Right hindlimb (tissue), 1 donor: ENCODE measurements at places on chromosomes 16 and 17.

- no peak for DNase-seq
Observed at GRCh38 chr16:80210787-80211186, 330.0 kb upstream of the DYNLRB2 start.

GRCh38 chr17:20103454-20104446 is 94.6 kb downstream of the SPECC1 start:
- peak; percentile 60 for DNase-seq

DNA sequence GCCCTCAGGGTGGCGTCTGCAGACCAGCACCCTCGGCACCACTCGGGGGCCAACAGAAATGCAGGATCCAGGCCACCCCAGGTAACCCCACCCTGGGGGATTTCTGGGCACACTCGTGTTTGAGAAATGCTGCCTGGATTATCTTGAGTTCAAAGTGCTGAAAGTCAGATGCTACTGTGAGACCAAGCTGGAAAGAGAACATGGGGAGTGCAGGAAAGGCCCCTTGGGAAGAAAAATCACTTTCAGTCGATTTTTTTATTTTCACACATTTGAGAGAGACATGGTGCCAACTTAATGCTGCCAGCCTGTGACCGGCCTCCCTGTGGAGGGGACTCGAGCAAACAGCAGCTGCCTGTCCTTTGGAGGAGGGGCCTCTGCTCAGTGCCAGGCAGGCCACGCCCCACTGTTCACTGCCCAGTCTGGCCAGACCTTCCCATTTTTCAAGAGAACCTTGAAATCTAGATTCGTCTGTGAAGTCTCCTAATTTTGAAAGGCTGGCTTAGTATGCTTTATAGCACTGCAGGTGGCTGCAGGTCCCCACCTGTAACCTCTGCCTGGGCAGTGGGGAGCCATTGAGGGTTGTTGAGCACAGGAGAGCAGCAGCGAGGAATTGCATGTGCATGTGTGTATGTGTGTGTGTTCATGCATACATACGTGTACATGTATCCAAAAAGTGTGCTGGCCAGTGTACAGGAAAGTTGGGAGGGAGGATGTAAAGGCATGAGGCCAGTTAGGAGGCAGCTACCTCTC is 70.7 kb upstream of the PLCG2 start:
- peak; percentile 57 for DNase-seq

GRCh38 chr16:54447576-54448440 is 161.2 kb upstream of the IRX3 start:
- no peak for DNase-seq

DNA sequence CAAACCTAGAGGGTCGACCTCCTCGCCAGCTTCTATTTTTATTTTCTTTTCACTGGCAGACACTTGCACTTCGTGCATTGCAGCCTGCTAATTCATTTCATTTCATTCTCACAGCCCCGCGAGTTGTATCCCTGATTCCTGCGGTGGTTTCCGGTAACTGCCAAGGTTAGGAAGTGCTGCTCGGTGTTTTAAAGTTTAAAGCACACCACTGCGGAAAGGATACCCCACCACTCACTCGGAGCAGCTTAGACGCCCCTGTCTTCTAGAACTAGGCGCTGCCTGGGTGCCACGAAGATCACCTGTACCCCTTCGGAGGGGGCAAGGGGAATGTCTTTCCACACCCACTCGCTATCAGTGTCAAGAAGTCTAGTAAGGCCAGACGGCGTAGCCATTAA is 509 bp downstream of the CNEP1R1 start:
- no peak for DNase-seq

DNA sequence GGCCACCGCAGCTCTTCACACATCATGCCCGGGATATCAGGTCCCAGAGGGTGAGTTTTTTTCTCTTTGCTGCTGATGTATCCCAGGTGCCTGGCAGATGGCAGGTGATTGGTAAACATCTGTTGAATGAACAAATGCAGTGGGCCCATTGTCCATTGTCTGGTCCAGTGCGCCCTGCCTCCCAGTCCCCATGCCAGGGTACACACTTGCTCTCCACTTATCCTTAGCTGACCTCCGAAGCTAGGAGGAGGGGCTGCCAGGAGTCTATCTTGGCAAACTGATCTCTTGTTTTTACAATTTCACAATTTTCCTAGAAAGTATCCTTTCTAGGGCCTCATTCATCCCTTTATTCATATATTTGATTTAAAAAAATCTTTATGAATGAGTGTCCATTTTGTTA is 196.0 kb downstream of the RAB11FIP4 start:
- no peak for DNase-seq

- DNase-seq, result no peak
Observed at GRCh38 chr17:31536451-31536850, 145.0 kb downstream of the RAB11FIP4 start.

- no peak for DNase-seq
Observed at GRCh38 chr17:57589151-57590034, 155.7 kb downstream of the CCDC182 start.

- no peak for DNase-seq
Observed at GRCh38 chr16:28933171-28933570, 1.4 kb downstream of the CD19 start.

DNA sequence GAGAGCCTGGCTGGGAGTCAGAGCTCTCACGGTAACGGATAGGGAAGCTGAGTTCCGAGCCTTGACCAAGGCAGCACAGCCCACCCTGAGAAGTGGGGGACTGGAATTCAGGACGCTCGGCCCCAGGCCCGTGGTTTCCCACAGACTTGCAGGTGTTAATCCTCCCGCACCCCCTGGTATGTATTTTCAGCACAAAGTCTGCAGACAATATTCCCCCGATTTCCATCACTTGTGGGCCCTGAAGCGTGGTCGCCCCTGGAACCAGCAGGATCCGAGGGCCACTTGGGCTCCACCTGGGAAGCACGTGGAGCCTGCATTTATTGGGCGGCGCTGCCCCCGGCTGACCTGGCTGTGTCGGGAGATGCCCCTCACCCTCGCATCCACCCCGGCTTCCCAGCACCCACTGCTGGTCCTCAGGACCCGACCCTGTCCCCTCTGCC is 60.2 kb downstream of the WSB1 start:
- peak; percentile 37 for DNase-seq

- DNase-seq, result no peak
Observed at GRCh38 chr16:16041196-16041892, 91.9 kb downstream of the ABCC1 start.

DNA sequence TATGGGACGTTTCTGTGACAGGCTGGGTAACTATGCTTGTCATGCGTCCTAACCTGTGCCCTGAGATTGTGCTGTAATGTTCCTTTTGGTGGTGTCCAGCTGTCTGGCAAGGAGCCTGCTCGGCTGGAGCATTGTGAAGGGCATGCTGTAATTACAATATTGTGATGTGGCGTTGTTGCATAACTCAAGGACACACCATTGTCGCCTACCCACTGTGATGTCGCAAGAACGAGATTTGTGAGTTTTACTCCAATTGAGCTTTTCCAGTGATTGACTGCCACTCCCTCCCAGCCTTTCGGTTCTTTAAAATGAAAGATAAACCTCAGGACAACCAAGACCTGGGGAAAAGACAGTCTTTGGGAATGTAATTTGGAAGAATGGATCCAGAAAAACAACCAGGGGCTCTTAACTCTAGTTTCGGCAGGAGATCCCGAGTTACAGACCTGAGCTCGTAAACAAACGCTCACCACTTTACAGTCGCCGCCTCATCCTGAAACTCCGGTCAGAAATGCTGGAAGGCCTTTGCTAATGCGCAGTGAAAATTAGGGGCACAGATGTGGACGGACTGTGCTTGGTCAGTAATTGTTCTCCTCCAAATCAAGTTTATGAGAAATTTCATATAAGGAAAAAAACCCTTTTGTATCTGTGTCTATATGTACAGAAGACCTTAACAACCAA is 1.3 kb downstream of the ZNF750 start:
- DNase-seq, result no peak

DNA sequence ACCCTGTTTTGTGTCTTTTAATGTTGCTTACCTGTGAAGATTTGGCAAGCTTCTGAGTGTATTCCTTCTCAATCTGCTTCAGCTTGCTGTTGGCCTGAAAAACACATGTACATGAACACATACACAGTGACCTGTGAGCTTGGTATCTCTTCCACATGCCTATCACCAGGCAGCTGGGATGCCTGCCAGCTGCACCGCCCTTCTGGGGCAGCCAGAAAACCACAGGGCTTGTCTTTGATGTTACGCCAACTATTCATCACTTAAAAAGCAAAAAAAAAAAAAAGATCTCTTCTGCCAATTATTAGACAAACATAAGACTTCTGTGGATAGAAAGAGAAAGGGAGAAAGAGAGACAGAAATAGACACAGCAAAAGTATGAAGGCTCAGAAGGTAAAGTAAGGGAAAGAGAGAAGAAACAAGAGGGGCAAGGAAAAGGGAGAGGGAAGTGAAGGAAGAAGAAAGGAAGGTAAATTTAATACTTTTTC is 189.2 kb upstream of the AXIN2 start:
- DNase-seq, result peak; percentile 35

- DNase-seq, result no peak
Observed at GRCh38 chr16:85894266-85894665, 4.7 kb upstream of the IRF8 start.

DNA sequence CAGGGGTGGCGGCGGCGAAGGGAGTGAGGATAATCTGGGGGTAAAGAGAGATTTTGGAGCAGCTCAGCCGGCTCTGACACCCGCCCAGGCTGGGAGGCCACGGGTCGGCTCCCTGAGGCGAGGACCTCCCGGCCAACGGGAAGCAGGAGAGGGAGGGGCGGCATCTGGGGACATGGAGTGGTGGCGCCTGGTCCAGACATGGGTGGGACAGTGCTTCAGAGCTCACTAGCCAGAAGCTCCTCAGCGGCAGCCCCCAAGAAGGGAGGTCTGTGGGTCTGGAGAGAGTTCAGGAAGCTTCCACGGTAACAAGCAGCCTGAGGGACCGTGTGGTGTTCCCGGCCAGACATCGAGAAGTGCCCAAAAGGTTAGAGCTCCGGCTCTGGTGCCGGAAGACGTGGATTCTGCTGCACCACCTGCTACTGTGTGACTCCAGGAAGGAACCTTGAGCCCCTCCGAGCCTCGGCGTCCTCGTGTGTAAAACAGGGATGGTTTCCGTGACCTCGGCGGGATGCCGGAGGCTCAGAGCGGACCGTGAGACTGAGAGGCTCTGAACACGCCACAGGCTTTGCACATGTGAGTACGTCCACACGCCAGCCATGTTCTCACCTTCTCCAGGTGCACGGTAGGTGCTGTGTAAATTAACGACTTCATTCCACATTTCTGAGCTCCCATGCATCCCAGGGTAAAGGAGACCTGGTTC is 56.9 kb downstream of the TIMM22 start:
- no peak for DNase-seq

GRCh38 chr17:30379903-30380381 is 1.2 kb downstream of the CPD start:
- DNase-seq, result no peak

DNA sequence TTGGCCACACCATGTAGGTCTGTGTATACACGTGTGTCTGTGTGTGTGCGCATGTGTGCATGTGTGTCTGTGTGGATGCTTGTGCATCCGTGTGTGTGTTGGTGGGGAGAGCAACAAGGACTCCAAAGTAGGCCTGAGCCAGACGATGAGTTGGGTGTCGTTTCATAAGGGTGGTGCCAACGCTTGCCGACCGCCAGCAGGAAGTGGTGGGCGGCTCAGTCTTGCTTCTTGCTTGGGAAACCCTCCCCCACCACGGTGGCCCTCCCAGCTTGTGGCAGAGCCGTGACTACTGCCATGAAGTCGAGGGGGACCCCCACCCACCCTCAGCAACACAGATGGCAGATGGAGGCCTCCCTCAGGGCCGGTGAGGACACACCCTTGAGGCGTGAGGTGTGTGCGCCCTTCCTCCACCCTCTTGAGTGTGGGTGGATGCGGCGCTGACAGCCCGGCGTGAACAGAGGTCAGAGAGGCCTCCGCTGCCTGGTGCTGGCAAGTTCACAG is 17.5 kb downstream of the SBK1 start:
- no peak for DNase-seq

DNA sequence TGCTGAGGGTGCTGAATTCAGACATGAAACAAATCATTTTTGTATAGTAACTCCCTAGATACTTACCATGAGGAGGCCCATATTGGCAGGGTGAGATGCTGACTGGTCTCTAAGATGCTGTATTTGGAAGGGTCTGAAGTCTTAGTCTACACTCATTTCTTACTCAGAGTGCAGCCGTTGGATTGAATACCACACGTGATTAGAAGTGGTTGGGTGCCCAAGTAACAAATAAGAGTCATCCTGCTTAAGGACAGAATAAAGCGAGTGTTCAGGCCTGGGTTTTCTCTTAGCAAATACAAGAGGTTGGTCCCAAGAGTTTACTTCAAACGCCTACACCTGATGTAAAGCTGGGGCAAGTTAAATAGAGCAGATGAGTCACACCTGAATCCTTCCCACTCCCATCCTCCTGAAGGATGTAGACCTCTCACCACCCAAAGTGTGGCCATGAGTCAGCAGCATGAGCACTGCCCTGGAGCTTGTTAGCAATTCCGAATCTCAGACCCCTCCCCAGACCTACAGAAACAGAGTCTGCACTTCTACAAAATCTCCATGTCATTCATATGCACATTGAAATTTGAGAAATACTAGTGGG is 284.6 kb upstream of the CDH5 start:
- no peak for DNase-seq

- DNase-seq, result no peak
Observed at GRCh38 chr16:55539049-55539448, 27.4 kb upstream of the CAPNS2 start.

GRCh38 chr17:67431249-67432015 is 54.4 kb downstream of the PITPNC1 start:
- DNase-seq, result no peak

GRCh38 chr17:62085511-62086408 is 20.7 kb upstream of the MED13 start:
- DNase-seq, result no peak

DNA sequence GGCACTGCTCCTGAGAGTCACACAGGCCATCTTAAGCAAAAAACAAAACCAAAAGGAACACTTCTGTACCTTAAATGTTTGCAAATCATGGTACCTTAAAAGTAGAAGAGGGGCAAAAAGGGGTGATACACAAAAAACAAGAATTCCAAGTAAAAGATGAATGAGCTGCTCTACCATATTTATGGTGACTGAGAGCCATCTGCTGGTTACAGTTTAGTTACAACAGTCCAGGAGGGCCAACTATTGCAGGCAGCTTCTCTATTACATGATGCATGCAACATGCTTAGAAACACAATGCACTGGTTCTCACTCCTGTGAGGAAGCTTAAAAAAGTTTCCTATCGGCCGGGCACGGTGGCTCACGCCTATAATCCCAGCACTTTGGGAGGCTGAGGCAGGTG is 53.5 kb downstream of the STX8 start:
- peak; percentile 51 for DNase-seq

DNA sequence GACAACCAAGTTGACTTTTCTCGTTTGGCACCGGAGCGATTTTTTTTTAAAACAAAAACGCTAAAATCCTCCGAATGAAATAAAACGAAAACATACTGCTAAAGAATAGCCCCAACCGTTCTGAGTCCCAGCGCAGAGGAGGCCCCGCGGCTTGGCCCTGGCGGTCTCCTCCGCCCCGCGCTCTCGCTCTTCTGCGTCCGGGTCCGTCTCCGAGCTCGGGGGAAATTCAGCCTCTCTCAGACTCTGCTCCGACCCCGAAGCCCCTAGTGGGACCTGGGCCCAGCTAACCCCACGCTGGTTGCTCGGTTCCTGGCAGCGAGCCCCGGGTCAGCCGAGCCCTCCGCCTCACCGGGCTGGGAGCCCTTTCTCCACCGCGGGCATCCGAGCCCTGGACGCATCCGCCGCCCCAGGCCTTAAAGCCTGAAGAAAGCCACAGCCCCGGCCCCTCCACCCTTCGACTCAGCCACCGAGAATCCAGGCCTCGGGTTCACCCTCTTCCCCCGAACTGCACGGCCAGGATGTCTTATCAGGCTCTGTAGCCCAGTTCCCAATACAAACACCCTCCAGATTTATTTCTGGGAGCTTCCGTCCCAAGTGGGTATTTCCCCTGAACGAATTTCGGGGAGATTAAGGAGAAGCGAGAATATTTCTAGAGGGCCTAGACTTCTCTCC is 1.2 kb downstream of the TBX2 start:
- DNase-seq, result no peak
